ENCODE measurements at places on chromosomes 7 and 10.

GRCh38 chr10:14010101-14010558 lies 320.6 kb downstream of the FRMD4A start:
- DNase-seq, result no peak

GRCh38 chr10:70917635-70918034 lies 29.3 kb upstream of the PCBD1 start:
- no peak for DNase-seq

DNA sequence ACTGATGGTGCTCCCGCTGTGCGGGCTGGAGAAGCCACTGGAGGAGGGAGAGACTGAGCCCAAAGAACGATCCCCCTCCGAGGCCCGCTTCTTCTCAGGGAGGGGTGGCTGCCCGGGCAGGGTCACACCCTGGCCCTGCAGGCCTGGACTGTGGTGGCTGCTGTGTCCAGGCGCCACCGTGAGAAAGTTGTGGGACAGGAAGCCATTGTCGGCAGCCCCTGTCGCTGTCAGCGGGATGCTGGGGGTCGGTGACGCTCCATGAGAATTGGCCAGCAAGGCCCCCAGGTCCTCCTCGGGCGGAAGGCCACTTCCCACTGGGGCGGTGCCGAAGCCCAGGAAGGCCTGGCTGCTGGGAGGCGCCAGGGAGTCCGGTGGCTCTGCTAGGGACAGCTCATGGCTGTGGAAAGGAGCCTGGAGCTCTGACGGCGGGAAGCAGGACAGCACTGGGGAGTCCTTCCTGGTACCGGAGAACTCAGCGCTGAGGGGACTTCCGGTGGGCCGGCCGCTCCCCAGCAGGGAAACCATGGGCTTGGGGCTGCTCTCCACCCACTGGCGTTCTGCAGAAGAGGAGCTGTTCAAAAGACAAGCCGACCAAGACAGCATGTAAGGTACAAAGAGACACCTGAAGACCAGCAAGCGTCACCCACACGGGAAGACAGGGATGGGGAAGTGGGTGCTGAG lies 278.8 kb downstream of the TNS3 start:
- DNase-seq, result no peak

DNA sequence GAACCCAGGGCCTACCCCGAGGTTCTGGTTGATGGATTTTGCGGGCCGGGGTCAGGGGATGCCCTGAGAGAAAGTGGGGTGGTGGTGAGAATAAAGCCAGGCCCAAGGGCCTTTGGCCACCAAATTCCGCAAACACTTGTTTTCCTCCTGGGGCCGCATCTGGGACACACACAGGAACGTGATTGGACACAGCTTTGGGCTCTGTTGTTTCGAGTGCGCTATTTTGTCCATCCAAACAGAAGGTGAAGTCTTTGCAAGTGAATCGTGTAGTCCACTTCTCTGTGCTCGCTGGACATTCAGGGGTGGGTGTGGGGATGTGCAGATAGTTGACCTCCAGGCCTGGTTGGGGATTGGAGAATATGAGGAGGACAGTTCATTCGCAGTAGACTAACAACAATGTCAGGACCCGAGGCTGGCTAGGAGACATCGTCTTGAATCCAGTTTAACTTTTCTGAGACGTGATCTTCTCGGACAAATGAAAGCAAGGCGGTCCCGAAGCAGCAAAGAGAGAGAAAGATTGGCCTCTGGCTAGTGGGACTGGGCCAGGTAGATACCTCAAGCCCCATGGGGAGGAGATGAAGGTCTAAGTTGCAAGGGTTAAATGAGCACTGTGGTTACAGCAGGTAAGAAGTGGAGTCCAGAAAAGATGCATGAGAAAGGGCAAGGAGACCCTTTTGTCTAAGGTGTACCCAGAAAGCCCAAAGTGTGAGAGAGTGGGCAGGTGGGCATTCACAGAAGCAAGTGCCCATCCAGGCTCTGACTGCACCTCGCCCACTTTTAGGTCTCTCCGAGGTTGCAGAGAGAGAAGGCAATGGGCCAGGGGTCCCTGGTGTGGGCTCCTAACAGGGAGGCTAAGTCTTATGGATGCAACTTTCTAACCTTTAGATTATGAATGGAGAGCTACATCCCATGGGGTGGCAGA lies 764 bp upstream of the FAM131B start:
- DNase-seq, result no peak

GRCh38 chr7:133699386-133699785 lies 427.8 kb upstream of the LRGUK start:
- no peak for DNase-seq

- no peak for DNase-seq
These were observed 19.6 kb upstream of the RET start for GRCh38 chr10:43057231-43057711.

GRCh38 chr7:112648781-112649180 lies 141.4 kb downstream of the TMEM168 start:
- DNase-seq, result no peak

DNA sequence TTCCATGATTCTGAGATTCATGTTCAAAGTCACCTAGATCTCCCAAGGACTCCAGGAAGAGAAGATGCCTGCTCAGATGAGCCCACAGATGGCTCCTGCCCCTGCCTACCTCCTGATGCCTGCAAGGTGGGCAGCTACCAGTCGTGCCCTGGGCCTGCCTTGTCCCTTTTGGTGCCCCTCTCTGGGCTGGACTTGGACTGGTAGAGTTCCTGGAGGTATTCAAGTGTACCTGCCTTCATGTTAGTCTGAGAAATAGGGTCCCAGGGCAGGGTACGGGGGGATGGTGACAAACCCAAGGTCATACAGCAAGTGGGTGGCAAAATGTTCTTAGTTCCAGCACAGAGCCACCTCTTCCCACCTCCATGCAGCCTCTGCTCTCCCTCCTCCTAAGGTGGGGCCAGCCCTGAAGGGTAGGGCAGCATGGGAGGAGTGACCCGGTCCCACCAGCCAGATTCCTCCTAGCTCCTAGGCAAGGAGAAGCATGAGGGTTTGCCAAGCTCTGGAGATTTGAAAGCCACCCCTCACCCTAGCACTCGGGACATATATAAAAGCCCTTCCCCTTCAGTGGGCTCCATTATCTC lies 80.8 kb upstream of the UNC5B start:
- no peak for DNase-seq

DNA sequence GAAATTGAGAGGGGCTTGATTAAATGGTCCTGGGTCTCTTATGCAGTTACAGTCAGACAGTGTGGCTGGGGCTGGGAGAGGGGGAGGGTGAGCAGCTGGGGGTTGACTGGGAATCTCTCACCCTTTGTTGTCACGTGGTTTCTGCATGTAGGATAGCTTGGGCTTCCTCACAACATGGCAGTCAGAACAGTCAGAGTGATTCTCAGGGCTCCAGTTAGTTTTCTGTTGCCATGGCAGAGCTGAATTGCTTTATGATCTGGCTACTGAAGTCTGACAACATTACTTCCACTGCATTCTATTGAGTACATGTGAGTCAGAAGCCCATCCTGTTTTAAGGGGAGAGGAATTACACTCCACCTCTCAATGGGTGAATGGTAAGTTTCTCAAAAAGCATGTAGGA lies 102.7 kb downstream of the WDR11 start:
- no peak for DNase-seq

- DNase-seq, result no peak
These were observed 43.9 kb upstream of the ARHGAP12 start for GRCh38 chr10:31972519-31973041.

DNA sequence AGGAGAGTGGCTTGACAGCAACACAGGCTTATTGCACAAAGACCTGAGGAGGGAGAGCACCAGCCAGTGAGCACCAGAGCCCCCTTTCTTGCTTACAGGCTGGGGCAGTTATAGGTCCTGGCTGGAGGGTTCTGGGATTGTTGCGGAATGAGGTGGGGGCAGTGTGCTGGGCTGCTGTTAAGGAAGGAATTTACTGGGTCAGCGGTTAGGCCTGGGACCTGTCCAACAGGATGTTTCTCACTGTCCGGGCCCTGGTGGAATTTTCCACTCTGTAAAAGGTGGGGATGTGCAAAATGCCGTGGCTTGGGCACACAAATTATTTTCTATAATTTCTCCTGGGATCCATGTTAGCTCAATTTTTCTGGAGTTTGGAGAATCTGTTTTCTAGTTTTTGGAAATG lies 757.3 kb downstream of the TYW1 start:
- DNase-seq, result no peak

DNA sequence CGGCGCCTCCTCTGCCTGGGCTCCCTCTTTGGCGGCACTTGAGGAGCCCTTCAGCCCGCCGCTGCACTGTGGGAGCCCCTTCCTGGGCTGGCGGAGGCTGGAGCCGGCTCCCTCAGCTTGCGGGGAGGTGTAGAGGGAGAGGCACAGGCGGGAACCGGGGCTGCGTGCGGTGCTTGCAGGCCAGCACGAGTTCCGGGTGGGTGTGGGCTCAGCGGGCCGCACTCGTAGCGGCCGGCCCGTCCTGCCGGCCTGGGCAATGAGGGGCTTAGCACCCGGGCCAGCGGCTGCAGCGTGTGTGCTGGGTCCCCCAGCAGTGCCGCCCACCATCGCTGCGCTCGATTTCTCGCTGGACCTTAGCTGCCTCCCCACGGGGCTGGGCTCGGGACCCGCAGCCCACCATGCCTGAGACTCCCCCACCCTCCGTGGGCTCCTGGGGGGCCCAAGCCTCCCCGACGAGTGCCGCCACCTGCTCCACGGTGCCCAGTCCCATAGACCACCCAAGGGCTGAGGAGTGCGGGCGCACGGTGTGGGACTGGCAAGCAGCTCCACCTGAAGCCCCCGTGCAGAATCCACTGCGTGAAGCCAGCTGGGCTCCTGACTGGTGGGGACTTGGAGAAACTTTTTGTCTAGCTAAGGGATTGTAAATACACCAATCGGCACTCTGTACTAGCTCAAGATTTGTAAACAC lies 73.8 kb upstream of the KMT2E start:
- DNase-seq, result no peak

GRCh38 chr10:20893297-20893696 lies 3.8 kb downstream of the NEBL start:
- DNase-seq, result no peak

GRCh38 chr10:93434991-93435491 lies 47.1 kb downstream of the MYOF start:
- DNase-seq, result no peak

GRCh38 chr10:34773636-34774630 lies 41.2 kb downstream of the PARD3 start:
- no peak for DNase-seq

- no peak for DNase-seq
These were observed 9.7 kb downstream of the INTS1 start for GRCh38 chr7:1494447-1494846.

DNA sequence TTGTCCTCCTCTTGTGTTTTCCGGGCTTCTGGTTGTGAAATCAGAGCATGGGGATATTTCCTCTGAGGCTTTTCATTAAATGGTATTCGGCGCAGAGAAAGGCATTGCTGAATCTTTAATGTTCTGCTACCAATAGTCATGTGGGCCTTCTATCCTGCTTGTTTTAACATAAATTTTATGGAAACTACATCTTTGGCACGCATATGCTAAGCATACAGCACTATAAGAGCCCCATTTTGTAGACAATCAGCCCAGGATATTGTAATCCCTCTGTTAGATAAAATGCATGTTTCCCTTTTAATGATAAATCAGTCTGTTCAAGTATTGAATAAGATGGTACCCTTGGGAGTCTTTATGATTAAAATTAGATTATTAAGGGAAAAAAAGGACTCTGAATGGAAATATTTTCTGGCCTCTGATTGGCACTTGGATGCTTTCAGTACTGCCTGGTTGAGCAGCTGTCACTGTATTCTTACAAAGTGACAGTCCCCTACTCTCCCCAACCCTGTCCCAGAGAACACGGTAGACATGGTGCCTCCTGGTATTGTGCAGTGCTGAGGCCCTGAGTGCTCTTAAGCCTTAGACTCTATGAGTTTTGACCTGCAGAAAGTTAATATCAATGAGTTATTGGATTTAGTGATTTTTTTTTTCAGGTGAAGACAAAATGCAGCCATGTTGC lies 256.3 kb downstream of the POU6F2 start:
- no peak for DNase-seq

DNA sequence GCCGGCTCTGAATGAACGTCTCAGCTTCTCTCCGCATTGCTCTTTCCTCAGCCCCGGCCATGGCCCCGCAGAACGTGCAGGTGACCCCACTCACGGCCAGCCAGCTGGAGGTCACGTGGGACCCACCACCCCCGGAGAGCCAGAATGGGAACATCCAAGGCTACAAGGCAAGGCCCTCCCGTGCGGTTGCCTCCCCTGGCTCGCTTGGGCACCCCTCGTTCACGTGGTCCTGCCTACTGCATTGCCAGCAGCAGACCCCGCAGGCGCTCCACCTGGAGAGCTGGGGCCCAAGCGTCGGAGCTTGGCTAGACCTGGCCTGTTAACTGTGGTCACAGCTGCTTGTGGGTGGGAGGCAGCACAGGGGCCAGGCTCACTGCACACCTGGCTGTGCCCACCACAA lies 476.3 kb upstream of the FOXK1 start:
- DNase-seq, result no peak

DNA sequence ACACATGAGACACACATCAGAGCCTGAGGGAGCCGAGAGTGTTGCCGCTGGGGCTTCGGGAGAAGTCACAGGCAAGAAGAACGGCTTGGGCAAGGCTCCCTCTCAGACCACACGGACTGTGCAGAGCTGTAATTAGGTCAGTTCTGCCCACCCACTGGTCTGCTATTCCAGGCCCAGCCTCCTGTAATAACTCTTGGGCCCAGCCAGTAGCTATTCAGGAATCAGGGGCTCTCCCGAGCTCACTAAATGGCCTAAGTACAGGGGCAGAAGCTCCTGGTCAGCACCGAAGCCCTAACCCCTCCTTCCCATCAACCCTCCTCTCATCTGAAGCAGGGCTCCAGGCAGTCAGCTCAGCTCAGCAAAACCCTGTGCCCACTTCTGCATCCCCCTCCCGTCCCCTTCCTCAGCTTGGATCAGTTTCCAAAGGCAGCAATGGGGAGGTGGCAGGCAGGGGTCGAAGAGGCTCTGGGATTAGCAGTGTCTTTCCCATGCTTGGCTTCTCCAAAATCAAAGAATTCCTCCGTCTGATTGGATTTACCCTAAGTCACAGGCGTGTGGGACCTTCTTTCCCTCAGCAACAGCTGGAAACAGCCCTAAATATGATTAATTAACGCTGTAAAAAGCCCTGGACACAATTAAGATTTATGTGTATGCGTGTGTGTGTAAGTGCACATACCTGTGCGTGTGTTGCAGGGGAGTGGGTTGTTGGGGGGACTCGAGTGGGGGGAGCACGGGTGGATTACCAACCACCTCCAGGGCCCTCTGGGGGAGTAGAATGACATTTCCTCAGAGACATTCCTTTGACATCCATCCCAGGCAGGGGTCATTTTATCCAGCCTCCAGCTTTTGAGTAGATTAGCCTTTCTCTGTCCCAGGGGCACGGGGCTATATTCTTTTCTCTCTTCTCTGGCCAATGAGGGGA lies 48.4 kb upstream of the BTRC start:
- no peak for DNase-seq

- DNase-seq, result no peak
These were observed 84.1 kb downstream of the MALSU1 start for GRCh38 chr7:23383225-23383624.

Measured in NCI-H524 treated with DMSO at 0.1 percent for 48 hours (cell line).